ENCODE measurements at places on chromosomes 1 and 21.

GRCh38 chr21:33022489-33022827, 3.3 kb upstream of the OLIG2 start:
- DNase-seq, result no peak

DNA sequence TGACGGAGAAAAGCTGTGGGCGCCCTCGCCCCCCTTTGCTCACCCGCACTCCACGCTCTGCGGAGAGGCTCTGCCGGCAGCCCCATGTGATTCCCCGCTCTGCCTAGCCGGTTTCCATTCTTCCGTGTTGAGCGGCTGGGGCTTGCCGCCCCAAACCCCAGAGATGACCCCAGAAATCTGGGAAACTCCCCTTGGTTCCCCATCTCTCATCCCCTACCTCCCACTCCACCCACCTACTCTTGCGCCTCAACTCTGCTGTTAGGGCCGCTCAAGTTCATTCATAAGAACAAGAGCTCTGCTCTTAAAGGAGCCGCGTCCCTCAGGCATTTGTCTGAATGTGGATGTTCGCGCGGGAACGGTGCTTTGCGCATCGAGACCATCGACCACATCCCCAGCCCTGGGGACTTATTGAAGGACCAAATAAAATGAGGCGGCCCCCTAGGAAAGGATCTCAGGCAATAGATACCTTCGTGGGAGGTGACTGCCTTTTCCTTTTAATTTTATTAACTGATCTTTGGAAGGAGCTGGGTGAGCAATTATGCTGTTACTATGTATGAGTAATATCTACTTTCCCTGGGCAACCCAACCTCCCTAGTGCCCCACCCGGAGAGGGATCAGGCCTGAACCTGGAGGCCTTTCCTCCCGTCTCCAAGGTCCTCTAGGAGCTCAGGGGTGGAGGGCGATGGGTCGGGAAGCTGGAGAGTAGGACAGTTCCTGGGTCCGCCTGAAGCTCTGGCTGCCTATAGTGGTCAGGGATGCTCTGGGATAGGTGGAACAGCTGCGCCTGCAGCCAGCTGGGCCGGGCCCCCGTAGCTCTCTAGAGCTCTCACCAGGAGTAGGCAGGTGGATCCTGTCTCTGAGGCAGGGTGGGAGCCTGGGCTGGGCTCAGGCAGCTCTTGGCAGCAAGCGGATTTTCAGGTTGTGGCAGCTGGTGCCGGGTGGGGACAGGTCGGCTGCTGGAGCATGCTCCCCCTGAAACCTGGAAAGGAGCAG, 898 bp downstream of the MFSD2A start:
- peak; percentile 64 for DNase-seq

- no peak for DNase-seq
Measured at GRCh38 chr1:160710517-160711252, 937 bp downstream of the CD48 start.

DNA sequence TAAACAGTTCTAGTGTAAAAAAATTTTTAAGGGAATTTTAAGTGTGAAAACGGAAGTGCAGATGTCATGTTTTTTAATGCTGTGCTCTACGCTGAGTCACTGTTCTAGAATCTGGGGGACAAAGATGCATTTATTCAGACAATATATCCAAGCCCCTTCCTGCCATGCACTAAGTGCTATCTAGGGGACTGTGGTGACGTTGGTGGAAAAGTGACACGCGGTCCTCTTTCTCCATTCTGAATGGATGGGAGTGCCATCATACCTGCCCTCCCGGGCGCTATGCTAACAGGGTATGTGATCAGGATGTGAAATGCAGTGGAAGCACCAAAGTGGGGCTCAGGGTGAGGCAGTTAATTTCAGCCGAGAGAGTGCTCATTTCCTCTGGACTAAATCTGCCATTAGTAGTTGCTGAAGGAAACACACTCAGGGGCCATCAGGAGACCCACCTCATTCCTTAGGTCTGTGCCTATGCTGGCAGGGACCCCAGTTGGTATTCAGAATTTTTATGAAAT, 6.6 kb downstream of the C1orf226 start:
- DNase-seq, result no peak

GRCh38 chr1:118118469-118118868, 66.6 kb downstream of the SPAG17 start:
- DNase-seq, result no peak

GRCh38 chr21:41892726-41893125, 13.6 kb upstream of the PRDM15 start:
- no peak for DNase-seq

DNA sequence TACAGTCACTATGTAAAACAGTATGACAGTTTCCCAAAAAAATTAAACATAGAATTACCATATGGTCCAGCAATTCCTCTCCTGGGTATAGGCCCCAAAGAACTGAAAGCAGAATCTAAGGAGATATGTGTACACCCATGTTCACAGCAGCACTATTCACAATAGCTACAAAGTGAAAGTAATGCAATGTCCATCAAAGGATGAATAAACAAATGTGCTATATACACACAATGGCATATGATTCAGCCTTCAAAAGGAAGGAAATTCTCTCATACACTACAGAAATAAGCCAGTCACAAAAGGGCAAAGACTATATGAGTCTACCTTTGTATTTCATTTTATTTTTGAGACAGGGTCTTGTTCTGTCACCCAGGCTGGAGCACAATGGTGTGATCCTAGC, 120.4 kb downstream of the TOMM20 start:
- no peak for DNase-seq

GRCh38 chr1:30982937-30983336, 74.4 kb upstream of the SDC3 start:
- no peak for DNase-seq

GRCh38 chr1:74463333-74463988, 49.0 kb downstream of the LRRC53 start:
- no peak for DNase-seq
